Immature natural killer cell (primary cell): ENCODE measurements at places on chromosomes 1 and 21. TPM values are rescaled to one million over a fixed set of nuclear protein-coding genes. Genes with fewer than 3 reads are reported as not detected.

GRCh38 chr1:228273720-228274451 is 66.0 kb downstream of the OBSCN start:
- DNase-seq, result no peak
- no peak overlapping the region for H3K4me3 ChIP-seq
- H3K27ac ChIP-seq, result no peak overlapping the region
- H3K27me3 ChIP-seq, result no peaks in the 10 kb centered on the region
- no peaks in the 10 kb centered on the region for H3K36me3 ChIP-seq
- H3K4me1 ChIP-seq, result peaks cover 10% of the 10 kb centered on the region

DNA sequence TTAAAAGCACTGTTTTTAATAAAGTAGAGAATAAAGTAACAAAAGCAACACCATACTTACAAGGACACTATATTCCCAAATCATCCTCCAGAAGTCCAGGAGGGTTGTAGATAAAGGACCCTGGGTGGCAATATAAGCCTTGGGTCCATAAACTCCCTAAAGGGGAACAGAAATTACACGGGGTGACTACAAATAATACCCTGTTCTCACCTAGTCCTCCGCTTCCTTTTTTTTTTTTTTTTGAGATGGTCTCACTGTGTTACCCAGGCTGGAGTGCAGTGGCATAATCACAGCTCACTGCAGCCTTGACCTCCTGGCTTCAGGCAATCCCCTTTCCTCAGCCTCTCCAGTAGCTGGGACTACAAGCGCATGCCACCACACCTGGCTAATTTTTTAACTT is 13.1 kb downstream of the PTPN22 start:
- H3K4me3 ChIP-seq, result no peak overlapping the region
- no peak for DNase-seq
- H3K27ac ChIP-seq, result no peak overlapping the region
- no peaks in the 10 kb centered on the region for H3K27me3 ChIP-seq
- peaks cover 52% of the 10 kb centered on the region for H3K4me1 ChIP-seq

GRCh38 chr1:169059421-169059820 is 47.1 kb upstream of the ATP1B1 start:
- DNase-seq, result no peak
- peaks cover 10% of the 10 kb centered on the region for H3K27me3 ChIP-seq

LACTBL1 gene
- not detected for polyA plus RNA-seq

TRIM46 gene
- 0.43 TPM for polyA plus RNA-seq

TMEM52 gene
- polyA plus RNA-seq, result not detected

DNA sequence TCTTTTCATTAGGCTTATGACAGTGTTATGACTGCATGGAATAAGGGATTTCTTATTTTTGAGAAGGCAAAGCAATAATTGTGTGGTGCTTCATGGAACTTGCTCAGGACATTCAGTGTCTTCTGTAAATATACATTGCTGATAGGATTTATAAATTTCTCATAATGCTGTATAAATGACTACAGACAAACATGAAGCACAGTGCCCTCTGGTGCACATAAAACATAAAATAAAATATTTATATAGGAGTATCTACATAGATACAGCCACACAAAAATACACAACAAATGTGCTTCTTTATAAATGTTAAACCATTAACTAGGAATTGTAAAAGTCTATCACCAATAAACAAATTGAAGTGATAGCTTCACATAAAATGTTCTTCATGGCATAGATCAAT is 24.1 kb downstream of the BRINP3 start:
- no peaks in the 10 kb centered on the region for H3K27me3 ChIP-seq
- DNase-seq, result no peak
- H3K36me3 ChIP-seq, result no peaks in the 10 kb centered on the region
- H3K4me1 ChIP-seq, result no peaks in the 10 kb centered on the region
- no peak overlapping the region for H3K27ac ChIP-seq

DNA sequence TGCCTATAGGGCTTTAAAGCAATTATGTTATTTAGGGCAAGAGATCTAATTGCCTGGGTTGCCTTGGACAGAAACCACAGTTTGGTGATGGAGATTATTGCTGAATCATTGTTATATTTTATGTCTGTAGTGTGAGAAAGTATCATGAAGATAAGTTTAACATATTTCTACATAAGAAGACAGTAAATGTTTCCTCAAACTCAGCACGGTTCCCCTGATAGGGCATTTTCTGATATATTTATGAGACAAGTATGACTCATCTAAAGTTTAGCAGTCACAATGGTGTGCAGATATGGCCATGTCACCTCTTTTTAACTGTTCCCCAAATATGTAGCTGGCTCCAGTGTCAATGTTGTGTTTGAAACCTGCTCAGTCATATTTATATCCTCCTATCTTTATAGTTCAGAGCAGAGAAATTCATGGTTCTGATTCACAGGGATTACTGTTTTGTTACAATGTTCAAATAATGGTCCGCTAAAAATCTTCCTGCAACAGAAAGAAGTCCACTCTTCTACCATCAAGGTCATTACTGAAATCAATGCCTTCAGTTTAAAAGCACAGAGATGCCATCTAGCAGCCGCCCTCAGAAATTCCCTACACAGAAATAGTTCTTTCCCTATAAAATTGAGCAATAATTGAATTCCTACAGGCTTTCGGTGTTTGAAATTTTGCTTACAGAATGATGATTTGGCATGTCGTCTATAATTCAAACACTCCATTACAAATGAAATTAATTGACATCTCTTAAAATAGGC is 3.7 kb downstream of the OLFM3 start:
- H3K4me3 ChIP-seq, result no peak overlapping the region
- no peak for DNase-seq
- H3K36me3 ChIP-seq, result no peaks in the 10 kb centered on the region
- H3K27ac ChIP-seq, result no peak overlapping the region

CLCA4 gene
- not detected for polyA plus RNA-seq

TRMT13 gene
- polyA plus RNA-seq, result 5.1 TPM

- H3K4me1 ChIP-seq, result no peaks in the 10 kb centered on the region
- DNase-seq, result no peak
- peaks cover 2% of the 10 kb centered on the region for H3K27me3 ChIP-seq
- H3K36me3 ChIP-seq, result peaks cover 11% of the 10 kb centered on the region
- H3K27ac ChIP-seq, result no peak overlapping the region
Measured at GRCh38 chr1:95028954-95029353, 43.8 kb downstream of the ALG14 start.

- H3K27me3 ChIP-seq, result no peaks in the 10 kb centered on the region
- H3K27ac ChIP-seq, result no peak overlapping the region
- DNase-seq, result no peak
- H3K4me3 ChIP-seq, result no peak overlapping the region
Measured at GRCh38 chr1:228850141-228851100, 115.1 kb downstream of the RHOU start.

- no peaks in the 10 kb centered on the region for H3K27me3 ChIP-seq
- no peaks in the 10 kb centered on the region for H3K36me3 ChIP-seq
- H3K4me3 ChIP-seq, result no peak overlapping the region
- no peaks in the 10 kb centered on the region for H3K4me1 ChIP-seq
- DNase-seq, result no peak
- no peak overlapping the region for H3K27ac ChIP-seq
Measured at GRCh38 chr1:14634486-14634885, 36.0 kb downstream of the KAZN start.

GRCh38 chr1:97632776-97633175 is 288.1 kb downstream of the DPYD start:
- H3K27ac ChIP-seq, result no peak overlapping the region
- DNase-seq, result no peak
- H3K4me1 ChIP-seq, result peaks cover 12% of the 10 kb centered on the region
- H3K27me3 ChIP-seq, result peaks cover 3% of the 10 kb centered on the region
- peaks cover 19% of the 10 kb centered on the region for H3K36me3 ChIP-seq
- H3K4me3 ChIP-seq, result no peak overlapping the region

- no peak overlapping the region for H3K27ac ChIP-seq
- H3K4me1 ChIP-seq, result no peaks in the 10 kb centered on the region
- H3K27me3 ChIP-seq, result peaks cover 1% of the 10 kb centered on the region
- H3K36me3 ChIP-seq, result no peaks in the 10 kb centered on the region
Measured at GRCh38 chr1:15189692-15190370, 36.3 kb downstream of the TMEM51 start.

DNA sequence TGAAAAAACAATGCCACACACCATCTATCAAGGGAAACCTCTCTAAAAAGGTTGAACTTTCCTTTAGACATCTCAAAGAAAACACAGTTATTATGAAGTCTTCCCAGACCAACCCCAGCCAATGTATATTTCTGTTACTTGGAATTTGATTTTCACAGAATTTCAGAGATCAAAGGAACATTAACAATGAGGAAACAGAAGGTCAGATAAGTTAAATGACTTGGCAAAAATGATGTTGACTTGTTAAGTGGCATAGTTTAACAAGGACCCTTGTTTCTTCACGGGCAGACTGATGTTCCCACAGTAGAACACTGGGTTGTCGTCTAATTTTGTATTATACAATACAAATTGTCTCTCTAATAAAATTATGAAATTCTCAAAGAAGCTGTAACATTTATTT is 29.0 kb downstream of the NME7 start:
- no peak for DNase-seq
- H3K4me1 ChIP-seq, result no peaks in the 10 kb centered on the region
- H3K4me3 ChIP-seq, result no peak overlapping the region
- H3K36me3 ChIP-seq, result peaks cover 14% of the 10 kb centered on the region

- no peaks in the 10 kb centered on the region for H3K27me3 ChIP-seq
- H3K36me3 ChIP-seq, result no peaks in the 10 kb centered on the region
- H3K4me1 ChIP-seq, result no peaks in the 10 kb centered on the region
- H3K4me3 ChIP-seq, result no peak overlapping the region
Measured at GRCh38 chr1:216502528-216503162, 79.4 kb upstream of the USH2A start.

FCRL6 gene
- polyA plus RNA-seq, result 407 TPM

DNA sequence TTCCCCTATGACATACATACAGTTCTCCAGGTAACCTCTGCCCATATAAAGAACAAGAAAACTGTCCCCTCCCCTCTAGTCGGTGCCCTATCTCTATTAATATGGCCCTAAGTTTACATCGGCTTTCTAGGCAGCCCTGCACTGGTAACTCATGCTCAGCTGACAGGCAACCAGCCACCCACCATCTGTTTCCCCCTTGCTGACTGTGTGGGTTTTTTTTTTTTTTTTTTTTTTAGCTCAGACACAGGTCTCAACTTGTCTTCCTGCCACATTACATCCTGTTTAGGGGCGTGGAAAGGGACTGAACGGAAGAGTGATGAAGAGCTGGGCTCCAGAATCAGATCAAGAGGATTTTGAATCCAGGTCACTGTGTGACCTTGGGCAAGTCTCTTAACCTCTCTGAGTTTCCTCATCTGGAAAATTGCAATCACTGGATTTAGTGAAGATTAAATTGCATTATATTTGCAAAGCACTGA is 14.0 kb downstream of the LAPTM5 start:
- peaks cover 99% of the 10 kb centered on the region for H3K4me1 ChIP-seq
- H3K27me3 ChIP-seq, result peaks cover 21% of the 10 kb centered on the region
- peak overlapping the region; percentile 98 for H3K27ac ChIP-seq
- peak overlapping the region; percentile 81 for H3K4me3 ChIP-seq
- H3K36me3 ChIP-seq, result peaks cover 39% of the 10 kb centered on the region
- peak; percentile 79 for DNase-seq

DNA sequence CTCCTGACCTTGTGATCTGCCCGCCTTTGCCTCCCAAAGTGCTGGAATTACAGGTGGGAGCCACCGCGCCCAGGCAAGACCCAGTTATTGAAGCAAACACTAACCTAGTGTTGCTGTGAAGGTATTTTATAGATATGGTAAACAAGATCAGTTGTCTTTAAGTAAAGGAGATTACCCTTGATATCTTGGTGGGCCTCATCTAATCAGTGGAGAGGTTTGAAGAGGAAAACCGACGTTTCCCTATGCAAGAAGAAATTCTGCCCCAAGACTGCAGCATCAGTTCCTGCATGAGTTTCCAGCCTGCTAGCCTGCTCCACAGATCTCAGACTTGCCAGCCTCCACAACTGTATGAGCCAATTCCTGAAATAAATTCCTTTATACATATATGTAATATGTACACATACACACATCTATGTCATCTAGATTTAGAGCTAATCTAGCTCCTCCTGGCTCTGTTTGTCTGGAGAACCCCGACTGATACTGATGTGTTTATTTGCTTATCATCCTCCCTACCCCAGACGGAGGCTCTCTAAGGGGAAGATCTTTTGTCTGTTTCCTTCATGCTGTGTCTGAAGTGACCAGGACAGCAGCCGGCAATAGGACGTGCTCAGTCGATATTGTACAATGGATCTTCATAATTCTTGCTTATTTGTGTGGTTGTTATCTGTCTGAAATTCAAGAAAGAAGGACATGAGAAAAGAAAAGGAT is 90.9 kb downstream of the IER5 start:
- no peak for DNase-seq
- H3K36me3 ChIP-seq, result no peaks in the 10 kb centered on the region
- no peak overlapping the region for H3K27ac ChIP-seq
- H3K4me3 ChIP-seq, result no peak overlapping the region
- H3K27me3 ChIP-seq, result no peaks in the 10 kb centered on the region

C1QB gene
- polyA plus RNA-seq, result not detected

TBX19 gene
- polyA plus RNA-seq, result 6.2 TPM

ZNF593OS gene
- not detected for polyA plus RNA-seq

GRCh38 chr1:232477728-232478127 is 152.2 kb downstream of the SIPA1L2 start:
- no peak overlapping the region for H3K4me3 ChIP-seq
- H3K4me1 ChIP-seq, result peaks cover 7% of the 10 kb centered on the region
- no peaks in the 10 kb centered on the region for H3K36me3 ChIP-seq
- H3K27me3 ChIP-seq, result peaks cover 9% of the 10 kb centered on the region

DNA sequence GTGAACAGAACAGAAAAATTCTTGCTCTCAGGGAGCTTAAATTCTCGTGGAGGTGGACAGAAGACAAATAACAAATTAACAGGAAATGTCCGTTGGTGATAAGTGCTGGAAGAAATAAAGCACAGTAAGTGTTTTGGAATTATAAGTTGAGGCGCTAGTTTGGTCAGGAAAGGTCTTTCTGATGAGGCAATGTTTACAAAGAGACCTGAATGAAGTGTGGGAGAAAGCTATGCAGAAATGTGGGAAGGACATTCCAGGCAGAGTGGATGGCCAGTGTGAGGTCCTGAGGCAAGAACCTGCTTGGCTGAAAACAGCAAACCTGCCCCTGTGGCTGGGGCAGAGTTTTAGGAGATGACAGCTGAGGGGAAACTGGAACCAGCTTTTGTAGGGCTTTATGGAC is 23.3 kb downstream of the NGF start:
- no peaks in the 10 kb centered on the region for H3K4me1 ChIP-seq
- H3K4me3 ChIP-seq, result no peak overlapping the region
- no peaks in the 10 kb centered on the region for H3K27me3 ChIP-seq
- DNase-seq, result no peak

- H3K27ac ChIP-seq, result no peak overlapping the region
- no peak for DNase-seq
- peaks cover 1% of the 10 kb centered on the region for H3K27me3 ChIP-seq
- H3K4me1 ChIP-seq, result peaks cover 4% of the 10 kb centered on the region
- H3K36me3 ChIP-seq, result peaks cover 4% of the 10 kb centered on the region
Measured at GRCh38 chr1:157025385-157025784, 20.2 kb downstream of the ARHGEF11 start.

TCHHL1 gene
- not detected for polyA plus RNA-seq

GRCh38 chr21:37005548-37006485 is 685 bp upstream of the RIPPLY3 start:
- H3K36me3 ChIP-seq, result no peaks in the 10 kb centered on the region
- H3K4me3 ChIP-seq, result no peak overlapping the region
- no peak overlapping the region for H3K27ac ChIP-seq
- H3K4me1 ChIP-seq, result peaks cover 17% of the 10 kb centered on the region
- H3K27me3 ChIP-seq, result peaks cover 3% of the 10 kb centered on the region
